ENCODE measurements at places on chromosomes 2 and 18.

DNA sequence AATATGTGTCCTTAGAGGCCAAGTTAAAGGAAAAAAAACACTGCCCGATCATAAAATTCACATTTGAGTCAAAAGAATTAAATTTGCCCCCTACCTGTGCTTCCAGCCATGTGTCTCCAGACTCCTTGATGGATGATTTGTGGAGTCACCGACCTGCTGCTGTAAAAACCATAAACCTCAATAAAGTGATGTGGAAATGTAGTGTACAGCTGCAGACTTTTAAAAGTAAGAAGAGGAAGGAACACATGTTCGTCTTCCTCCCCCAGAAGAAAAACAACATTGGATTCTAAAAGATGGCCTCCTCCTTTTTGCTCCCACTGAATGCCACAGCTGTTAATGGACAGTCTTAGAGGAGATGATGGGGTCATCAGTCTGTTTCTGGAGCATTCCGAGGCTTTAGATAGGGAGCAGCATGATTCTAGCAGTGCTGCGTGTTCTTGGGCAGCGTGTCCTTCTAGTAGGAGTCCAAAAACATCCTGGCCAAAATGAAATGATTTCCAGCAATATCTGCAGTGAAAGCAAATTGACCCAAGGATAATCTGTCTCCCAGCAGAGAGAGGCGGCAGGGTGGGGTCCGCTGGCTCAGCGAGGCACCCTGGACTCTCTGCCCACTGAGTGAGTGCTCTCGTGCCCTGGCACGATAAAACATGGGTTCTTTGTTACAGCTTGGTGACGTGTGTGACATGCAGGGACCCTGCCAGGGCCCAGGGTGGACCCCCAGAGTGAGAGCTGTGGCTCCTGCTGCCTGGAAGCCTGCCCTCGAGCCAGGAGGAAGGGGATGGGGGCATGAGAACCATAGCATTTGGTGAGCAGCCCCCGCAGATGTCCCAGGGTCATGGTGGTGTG, 196.1 kb downstream of the FAM210A start:
- no peak for DNase-seq

GRCh38 chr2:127382831-127383230, 4.9 kb downstream of the MAP3K2 start:
- no peak for DNase-seq

- no peak for DNase-seq
Measured at GRCh38 chr2:241777686-241778627, 1.3 kb downstream of the GAL3ST2 start.

DNA sequence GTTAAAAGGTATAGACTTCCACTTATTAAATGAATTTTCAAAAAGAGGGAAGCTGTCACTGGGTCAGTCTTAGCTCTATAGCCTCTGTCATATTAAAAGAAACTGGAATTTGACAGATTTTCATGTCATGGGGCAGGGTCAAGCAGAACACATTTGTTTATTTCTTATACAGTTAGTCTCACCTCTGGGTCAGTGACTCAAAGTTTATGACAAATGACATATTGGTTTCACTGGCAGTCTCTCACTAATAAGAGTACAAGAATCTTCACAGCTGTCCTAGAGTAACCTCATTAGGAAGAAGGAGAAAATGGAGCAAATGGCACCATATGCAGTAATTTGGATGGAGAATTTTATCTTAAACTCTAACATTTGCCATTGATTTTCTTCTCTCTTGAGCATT, 63.2 kb downstream of the MBD2 start:
- no peak for DNase-seq

GRCh38 chr18:24265502-24266064, 126.7 kb downstream of the CABYR start:
- no peak for DNase-seq

DNA sequence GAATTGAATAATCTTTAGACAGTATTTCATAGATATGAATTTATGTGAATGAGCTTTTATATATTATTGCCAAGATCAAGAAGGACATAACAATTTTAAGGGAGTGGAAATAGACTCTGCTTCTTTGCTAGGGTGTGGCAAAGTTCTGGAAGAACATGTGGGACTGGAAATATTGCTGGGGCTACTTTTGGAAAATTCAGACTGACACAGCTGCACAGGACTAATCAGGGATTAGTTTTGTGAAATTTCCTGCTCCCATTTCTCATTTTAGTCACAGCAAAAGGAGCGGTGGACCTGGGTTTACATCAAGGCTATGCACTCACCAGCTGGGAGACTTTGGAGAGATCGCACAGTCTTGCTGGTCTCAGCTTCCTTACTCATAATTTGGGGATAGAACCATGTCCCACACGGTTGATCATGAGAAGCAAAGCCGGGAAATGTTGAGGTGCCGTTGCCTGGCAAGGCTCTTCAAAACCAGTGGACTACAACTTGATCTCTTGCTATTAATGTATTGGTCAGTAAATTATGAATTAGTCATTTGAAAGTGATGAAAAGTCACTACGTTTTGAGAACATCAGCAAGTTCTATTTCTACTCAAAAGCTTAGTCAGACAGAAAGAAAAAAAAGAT, 42.4 kb downstream of the IL1RL2 start:
- DNase-seq = no peak

DNA sequence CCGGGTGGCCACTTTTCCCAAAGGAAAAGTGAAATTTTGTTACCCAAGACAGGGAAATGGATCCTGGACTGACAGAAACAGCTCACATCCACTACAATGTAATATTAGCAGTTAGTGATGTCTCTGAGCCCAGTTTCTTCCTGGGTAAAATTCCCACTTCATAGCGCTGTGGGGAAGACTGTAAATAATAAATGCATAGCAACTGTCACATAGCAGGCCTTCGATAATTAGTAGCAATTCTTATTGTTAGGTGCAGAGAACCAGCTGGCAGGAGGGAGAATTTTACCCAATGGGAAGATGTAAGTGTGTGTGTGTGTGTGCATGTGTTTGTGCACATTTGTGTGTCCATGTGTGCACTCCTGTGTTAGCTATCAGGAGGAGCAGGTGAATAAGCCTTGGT, 221.5 kb downstream of the SLC4A3 start:
- DNase-seq = no peak

- no peak for DNase-seq
Measured at GRCh38 chr2:192047315-192048107, 147.2 kb downstream of the TMEFF2 start.

DNA sequence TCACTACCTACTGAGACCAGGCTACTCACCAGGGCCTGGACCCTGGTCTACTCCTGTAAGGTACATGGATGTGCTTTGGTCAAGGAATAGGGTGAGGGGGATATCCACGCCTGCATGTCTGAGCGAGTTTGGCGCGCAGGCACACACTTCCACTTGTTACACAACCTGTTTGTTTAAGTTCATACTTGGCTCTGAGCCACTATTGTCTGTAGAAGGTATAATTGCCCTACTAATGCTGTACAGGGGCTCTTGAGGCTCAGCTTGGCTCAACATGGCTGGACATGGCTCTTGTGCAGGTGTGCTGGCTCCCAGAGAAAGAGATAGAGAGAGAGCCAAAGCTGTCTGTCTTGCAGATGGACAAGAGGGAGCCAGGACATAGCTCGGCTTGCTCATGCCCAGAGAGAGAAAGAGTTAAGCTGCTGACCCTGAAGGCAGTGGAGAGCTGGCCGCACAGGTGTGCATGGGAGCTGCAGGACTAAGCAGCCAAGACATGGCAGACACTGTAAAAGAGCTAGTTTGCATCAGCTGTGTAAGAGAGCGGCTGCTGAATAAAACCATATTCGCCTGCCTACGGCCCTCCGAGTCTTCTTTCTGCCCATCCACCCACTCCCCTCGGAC, 35.2 kb downstream of the NPPC start:
- no peak for DNase-seq

- DNase-seq = no peak
Measured at GRCh38 chr2:215507836-215508235, 72.0 kb upstream of the FN1 start.

- DNase-seq = no peak
Measured at GRCh38 chr2:236161531-236161930, 6.7 kb downstream of the GBX2 start.

GRCh38 chr18:3693410-3693809, 243.4 kb downstream of the TGIF1 start:
- DNase-seq = no peak

DNA sequence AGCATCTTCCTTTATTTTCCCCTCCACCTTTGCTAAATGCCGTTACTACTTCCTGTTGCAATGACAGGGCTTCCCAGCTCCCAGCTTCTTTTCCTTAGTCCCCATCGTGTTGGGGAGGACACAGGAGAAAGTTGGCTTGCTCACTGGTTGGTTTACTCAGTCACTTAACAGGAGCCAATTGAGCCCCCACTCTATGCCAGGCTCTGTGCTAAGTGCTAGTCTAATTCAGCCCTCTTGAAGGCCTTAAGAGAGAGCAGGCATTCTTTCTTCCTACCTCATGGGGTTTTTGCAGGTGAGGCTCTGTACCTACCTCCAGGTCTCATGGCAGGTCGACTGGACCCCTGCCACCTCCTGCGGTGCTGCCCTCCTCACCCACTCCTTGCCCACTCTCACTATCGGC, 20.1 kb downstream of the TANC1 start:
- no peak for DNase-seq

- no peak for DNase-seq
Measured at GRCh38 chr2:69947325-69947931, 14.0 kb downstream of the ASPRV1 start.

DNA sequence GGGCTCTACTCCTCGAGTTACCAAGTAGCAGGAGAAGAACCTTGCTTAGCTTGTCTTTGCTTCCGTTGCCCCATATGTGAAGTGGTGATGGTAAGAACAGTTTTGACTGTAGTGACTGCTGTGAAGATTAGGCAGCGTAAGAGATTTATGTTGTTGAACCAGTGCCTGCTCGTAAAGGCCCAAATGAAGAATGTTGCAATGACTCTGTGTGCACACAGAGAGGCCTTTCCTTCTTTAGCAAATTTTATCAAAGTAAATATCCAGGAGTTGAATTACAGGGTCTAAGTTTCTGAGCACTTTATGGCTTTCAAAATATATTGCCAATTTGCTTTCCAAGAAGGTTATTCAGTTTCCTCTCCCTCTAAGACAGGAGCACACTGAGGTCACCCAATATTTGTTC, 14.5 kb downstream of the NTSR2 start:
- DNase-seq = no peak

GRCh38 chr2:45141883-45142866, 132.9 kb upstream of the SIX2 start:
- no peak for DNase-seq

- DNase-seq = no peak
Measured at GRCh38 chr2:143524559-143525401, 395.6 kb downstream of the ARHGAP15 start.

GRCh38 chr2:160109243-160109642, 46.8 kb upstream of the PLA2R1 start:
- no peak for DNase-seq

GRCh38 chr2:190315273-190315672, 4.4 kb downstream of the HIBCH start:
- no peak for DNase-seq

GRCh38 chr2:24544456-24545115, 53.5 kb downstream of the NCOA1 start:
- DNase-seq = no peak

DNA sequence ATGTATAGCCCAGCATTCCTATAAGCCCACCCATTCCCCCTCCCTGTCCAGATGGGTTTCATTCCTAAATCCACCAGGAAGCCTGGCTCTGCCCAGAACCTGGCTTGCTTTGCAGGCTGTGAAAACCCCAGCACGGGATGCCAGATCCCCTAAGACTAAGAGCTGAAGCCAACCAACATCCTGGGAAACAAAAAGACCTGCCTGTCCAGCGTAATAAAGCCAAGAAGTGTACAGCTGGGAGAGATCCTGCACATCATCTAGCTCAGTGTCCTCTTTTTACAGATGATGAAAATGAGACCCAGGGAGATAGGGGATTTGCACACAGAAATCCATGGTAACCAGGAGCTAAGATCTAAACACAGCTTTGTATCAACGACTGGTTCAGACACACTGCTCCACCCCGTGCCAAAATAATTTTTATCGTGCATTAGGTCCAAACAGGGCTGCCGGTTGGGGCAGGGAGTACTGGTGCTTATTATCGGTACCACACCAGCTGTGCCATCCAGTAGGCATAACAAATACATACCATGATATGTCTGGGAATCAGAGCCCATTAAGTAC, 2.9 kb downstream of the RND3 start:
- no peak for DNase-seq
